Midbrain (tissue), 1 donor: ENCODE measurements at places on chromosomes 16 and 17.

GRCh38 chr16:66427036-66427860 lies at the start of gene BEAN1:
BEAN1 (plus strand) TSS chr16:66427295; CDS start chr16:66437677, 10,382 bp downstream.
- DNase-seq: no peak

- DNase-seq: no peak
Observed at GRCh38 chr16:29745121-29745852, 503 bp downstream of the C16orf54 start.

DNA sequence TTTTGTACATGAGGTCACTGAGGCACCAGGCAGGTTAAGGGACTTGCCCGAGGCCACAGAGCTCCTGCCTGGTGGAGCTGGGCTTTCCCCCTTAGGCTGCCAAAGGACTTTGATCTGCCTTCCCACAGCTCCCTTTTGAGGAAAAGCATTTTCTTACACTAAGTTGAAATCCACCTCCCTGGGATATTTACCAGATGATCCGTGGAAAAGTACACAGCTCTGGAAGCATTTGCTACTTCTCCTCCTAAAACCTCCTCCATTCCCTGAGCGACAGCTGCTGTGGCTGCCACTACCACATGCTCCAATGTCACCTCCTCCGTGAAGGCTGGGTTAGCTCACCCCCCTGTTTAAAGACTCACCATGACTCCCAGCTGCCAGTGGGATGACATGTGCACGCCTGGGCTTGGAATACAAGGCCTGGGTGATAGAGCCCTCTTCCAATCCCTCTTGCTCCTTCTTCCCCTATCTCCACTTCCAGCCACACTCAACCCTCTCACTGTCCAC lies 1.2 kb upstream of the MPRIP start:
- no peak for DNase-seq

DNA sequence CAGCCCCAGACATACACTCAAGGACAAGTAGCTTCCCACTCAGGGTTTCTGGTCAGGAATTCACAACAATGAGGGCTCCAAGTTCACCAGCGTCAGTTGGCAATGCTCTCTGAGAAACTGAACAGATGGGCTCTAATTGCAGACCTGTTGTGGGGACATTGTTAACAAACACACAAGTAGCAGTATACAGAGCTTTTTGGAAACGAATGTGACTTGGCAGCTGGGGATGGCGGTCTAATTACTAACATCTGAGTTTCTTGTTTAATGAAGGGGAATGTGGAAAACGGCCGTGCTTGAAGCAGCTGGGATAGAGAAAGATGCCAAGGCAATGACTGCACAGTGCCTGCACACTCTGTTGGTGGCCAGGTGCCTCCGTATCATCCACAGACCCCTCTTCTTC lies 316.1 kb upstream of the IRX3 start:
- no peak for DNase-seq

GRCh38 chr16:15518381-15519351 lies 84.3 kb downstream of the BMERB1 start:
- no peak for DNase-seq

DNA sequence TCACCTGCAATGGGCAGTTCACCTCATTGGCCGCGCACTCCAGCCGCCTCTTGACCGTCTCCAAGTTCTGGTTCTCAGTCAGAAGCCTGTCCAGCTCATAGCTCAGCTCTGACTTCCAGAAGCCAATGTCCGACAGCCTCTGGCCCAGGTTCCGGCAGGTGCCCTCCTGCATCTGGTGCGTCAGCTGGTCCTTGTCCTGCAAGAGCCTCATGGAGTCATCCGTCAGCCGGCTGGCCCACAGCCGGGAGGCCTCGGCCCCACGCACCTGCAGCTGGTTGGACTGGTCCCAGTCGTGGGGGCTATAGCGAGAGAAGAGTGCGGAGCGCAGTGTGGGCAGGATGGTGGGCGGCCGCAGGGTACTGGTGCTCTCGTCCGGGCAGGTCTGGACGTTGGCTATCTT lies 424 bp downstream of the TEKT5 start:
- no peak for DNase-seq

GRCh38 chr16:4646773-4647643 lies 22.4 kb downstream of the MGRN1 start:
- no peak for DNase-seq

DNA sequence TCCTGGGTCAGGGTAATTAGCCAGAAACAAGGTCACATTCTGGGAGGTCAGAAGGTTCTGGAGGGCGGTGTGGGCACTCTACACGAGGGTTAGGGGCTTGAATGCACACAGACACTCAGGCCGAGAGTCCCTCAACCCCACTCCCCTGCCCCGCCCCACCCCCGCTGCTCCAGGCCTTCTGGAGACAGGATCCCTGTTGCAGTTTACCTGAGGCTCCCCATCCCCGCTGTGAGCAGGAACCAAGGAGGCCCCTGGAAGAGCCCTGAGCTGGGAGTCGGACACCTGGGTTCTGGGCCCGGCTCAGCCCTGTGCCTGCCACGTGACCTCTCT lies 4.4 kb upstream of the ACTG1 start:
- no peak for DNase-seq

DNA sequence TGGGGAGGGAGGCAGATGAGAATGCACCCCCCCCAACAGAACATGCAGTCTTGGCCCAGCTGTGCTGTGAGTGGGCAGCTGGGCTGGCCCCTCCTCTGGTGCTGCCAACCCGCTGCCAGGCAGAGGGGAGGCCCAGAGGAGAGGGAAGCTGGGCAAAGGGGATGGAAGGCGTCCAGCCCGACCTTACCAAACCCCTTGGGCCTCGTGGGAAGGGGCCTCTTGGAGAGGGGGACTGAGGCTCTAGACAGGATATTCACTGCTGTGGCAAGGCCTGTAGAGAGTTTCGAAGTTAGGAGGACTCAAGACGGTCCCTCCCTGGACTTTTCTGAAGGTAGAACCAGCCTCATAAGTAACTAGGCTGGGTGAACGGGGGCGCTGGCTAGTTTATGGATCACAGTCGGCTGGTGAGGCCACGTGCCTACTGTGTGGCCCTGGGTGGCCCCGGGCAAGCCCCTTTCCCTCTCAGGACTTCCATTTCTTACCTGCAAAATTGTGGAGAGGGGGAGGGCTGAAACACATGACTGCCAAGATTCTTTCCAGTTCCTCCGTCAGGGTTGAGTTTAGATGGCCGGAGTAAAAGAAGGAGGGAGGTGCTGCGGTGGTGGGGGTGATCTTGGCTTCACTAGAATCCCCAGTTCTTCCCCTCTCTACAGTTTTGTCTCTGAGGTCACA lies 857 bp upstream of the STAT5A start:
- peak; percentile 55 for DNase-seq

- no peak for DNase-seq
Observed at GRCh38 chr17:6475411-6475810, 31.2 kb downstream of the PIMREG start.

DNA sequence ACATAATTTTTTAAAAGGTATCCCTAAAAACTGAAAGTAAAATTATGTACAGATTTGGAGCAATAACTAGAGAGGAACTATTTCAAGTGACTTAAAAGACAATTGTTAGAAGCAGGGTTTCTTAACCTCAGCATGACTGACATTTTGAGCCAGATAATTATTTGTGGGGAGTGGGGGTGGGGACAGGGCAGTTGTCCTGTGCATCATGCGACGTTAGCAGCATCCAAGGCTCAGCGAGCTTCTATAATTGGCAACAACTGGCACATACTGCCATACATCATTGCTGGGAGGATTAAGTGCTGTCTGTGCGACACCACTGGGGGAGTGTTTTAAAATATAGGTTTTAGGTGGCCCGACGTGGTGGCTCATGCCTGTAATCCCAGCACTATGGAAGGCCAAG lies 27.1 kb downstream of the GABARAPL2 start:
- no peak for DNase-seq

DNA sequence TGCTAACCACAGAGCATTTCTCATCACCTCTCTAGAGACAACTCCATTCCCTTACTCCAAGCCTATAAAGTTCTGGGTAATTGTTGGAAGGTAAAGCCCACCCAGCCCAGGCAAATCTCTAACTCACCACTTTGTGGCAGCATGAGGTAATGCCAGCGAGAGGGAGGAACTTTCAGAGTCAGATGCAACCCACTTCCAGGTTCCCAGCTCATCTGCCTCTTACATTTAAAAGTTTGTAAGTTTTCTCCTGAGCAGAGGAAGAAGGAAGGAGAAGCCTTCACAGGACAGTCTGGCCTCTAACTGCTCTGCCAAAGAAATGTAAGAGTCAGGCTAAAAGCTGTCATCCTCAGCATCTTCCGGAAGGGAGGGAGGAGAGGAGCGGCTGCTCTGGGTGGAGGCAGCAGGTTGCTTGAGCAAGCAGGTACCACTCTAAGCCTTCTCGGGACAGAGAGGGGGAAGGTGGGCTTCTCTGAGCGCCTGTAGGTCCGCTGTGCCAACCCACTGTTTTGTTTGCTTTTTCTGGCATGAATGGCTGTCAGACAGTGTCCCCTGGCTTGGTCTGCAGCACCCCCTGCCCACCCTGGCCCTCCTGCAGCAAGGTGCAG lies 1.0 kb downstream of the ZNF319 start:
- no peak for DNase-seq

DNA sequence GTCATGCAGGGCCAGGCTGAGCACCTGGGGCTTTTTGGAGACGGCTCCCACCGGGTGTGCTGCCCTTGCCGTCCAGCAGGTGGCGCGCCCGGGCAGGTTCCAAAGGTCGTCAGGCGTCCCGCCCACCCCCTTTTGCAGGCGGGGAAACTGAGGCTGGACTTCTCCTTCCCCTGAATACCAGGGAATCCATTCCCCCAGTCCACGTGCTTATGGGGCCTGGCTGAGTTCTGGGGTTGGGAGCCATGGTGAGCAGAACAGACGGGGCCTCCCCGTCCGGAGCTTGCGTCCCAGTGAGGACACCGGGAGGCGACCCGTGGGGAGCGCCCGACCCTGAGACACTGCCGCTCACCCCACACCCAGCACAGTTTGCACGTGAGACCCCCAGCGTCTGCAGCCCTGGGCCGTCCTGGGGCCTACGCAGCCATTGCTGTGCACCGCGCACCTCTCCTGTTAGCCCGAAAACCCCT lies 51.8 kb upstream of the JPH3 start:
- peak; percentile 8 for DNase-seq

GRCh38 chr17:2995886-2996809 lies 67.3 kb downstream of the OR1D5 start:
- peak; percentile 66 for DNase-seq

DNA sequence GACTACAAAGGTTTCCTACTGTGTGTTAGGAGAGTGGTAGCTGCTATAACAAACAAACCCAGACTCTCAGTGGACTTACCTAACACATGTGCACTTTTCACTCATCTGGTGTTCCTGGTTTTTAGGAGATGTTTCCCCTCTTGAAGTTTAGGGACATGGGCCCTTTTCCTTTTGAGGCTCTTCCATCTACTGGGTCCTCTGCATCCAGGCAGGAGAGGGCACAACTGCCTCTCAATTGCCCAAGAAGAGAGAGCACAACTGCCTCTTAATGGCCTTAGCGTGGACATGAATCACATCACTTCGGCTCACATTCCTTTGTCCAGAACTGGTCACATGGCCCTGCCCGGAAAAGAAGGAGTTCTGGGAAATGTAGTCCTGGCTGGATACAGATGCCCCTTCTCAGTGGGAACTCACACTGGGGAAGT lies 9.8 kb upstream of the TNRC6C start:
- DNase-seq: peak; percentile 77

DNA sequence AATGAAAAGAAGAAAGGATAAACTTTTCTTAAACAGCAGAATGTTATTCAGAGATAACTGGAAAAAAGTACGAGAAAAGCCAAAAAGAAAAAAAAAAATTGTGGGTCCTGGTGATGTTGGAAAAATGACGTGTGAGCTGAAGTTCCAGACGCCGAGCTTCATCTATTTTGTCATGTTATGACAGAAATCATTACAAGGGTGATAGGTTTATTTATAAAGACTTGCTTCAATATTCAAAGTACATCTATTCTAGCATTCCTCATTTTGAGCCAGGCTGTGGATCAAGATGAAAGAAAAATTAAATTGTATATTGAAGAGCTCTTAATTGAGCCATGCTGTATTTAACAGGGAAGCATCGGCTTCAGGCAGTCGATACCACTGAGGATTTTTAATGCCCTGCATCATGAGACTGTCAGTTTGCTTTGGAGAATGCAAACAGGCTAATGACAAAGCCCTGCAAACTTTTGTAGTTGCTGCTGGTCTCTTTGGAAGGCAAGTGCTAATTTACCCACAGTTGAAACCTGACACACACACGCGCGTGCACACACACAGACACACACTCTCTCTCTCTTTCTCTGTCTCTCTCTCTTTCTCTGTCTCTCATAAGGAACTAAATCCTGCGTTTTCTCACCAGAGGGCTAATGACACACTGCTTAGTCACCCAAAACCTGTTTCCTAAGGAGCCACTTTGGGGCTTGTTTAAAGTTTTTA lies 110.7 kb downstream of the WWOX start:
- DNase-seq: no peak

- DNase-seq: no peak
Observed at GRCh38 chr17:52159246-52160135, 977 bp upstream of the CA10 start.

GRCh38 chr16:56357765-56358322 lies 67.5 kb downstream of the AMFR start:
- no peak for DNase-seq

DNA sequence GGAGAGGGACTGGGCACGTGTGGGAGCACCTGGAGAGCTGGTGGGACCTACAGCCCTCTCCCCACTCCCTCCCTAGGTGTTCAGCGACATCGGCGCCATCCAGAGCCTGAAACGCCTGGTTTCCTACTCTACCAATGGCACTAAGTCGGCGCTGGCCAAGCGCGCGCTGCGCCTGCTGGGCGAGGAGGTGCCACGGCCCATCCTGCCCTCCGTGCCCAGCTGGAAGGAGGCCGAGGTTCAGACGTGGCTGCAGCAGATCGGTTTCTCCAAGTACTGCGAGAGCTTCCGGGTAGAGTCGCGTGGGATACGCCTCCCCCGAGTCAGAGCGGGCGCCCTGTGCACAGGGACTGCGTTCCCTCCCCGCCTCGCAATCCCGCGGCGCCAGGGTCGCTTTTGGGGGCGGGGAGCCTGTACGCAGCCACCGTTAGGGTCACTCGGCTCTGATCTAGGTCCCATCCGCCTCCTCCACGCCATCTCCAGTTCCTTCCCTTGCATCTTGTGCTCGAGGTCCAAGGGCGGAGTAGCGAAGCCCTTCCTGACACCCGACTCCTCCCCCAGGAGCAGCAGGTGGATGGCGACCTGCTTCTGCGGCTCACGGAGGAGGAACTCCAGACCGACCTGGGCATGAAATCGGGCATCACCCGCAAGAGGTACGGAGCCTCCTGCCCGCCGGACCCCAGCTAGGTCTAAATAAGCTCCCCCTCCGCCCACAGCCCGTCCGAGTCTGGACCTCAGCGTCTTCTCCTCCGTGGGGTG lies 13.0 kb downstream of the SARM1 start:
- DNase-seq: no peak

GRCh38 chr17:27776882-27777624 lies 23.3 kb downstream of the NOS2 start:
- DNase-seq: no peak

GRCh38 chr16:87806641-87807546 lies 41.1 kb upstream of the KLHDC4 start:
- DNase-seq: no peak

GRCh38 chr17:2853283-2854142 lies 57.3 kb downstream of the RAP1GAP2 start:
- no peak for DNase-seq

DNA sequence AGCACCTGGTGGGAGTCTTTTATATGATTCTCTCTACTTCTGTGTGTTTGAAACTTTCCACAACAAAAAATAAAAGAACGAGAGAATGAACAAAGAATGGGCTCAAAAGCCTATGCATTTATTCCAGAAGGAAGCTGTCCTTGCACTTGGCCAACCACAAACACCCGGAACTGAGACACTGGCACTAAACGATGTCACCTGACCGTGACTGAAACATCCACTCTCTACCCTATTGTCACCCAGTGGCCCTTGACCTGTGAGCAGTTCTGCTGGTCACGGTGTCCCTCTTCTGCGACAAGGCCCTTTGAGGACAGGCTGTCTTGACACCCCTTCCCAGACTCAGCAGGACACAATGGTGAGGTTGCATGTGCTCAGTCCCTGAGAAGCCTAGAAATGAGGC lies 56.6 kb downstream of the TEKT5 start:
- no peak for DNase-seq
